HFFc6 (cell line): ENCODE measurements at places on chromosomes 7 and 10.
A peak's percentile ranks its signal among the peaks of the same experiment; 100 is the strongest.

DNA sequence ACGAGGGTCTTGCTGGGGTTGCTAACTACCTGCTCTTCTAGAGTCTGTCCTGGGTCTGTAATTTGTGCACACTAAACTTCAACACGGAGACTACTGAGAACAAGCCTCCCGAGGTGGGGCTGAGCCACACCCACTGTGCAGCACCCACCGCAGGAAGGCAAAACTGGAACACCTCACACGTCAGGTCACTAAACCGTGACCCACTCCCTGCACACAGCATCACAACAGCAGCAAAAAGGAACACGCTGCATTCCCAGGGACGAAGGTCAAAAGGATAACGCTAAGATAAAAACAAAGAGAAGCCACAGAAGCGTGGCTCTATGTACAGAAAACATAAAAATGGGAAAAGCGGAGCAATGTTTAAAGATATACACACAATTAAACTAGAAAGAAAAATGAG is 170.1 kb downstream of the MAD1L1 start:
- no peak for DNase-seq

DNA sequence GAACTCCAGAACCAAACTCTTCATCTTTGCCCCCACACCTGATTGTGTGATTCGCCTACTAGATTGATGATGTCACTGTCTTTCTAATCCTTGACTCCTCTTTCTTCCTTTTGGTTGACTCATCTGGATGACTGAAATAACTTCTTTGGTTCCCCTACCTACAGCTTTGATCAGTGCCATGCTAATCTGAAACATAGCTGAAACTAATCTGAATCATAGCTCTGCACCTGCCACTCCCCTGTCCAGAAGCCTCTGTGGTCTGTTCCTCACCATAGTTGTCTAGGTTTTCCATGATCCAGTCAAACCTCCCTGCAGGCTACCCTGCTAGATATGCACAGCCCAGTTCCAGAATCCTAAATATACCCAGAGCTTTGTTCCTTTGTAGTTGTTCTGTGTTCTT is 51.9 kb downstream of the ZNF365 start:
- DNase-seq, result peak; percentile 33

- DNase-seq, result no peak
Observed at GRCh38 chr10:118729641-118730258, 25.0 kb downstream of the CACUL1 start.

DNA sequence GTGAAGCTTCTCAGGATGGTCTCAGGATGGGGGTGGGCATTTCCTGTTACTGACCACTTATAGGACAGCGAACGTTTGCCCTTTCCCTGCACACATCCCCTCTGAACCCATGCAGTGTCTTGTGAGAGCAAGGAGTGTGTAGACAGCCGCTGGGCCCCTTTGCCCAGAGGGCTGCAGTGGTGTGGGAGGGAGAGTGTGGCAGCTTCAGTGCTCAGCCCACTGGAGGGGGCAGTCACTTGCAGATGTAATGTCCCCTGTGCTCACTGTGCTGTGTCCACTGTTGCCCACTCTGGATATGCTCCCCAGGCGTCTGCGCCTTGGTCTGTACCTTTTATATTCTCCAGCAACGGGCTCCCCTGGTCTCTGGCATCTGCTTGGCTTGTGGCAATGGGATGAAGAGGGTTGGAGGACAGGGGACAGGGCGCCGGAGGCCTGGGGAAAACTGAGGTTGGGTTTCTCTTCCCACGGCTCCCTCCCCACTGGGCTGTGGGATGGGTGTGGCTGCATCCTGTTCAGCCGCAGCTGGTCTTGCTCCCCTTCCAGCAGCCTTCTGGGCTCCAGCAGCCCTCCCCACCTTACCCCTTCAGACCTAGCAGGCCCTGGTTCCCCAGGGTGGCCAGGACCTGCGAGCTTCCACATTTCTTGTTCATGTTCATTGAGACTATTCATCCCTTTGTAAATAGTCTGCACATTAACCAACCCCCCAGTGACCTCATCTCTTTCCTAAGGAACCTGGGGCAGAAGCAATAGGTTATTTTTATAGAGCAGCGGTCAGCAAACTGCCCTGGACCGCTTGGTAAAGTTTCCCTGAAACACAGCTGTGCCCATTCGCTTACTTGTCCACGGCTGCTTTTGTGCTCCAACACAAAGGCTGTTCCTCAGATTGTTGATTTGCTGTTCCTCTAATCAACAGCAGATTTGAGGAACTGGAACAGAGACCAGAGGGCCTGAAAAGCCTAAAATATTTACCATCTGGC is 6.1 kb downstream of the ZNF789 start:
- peak; percentile 24 for DNase-seq

- DNase-seq, result peak; percentile 49
Observed at GRCh38 chr10:118045837-118046394, 825 bp downstream of the RAB11FIP2 start.

DNA sequence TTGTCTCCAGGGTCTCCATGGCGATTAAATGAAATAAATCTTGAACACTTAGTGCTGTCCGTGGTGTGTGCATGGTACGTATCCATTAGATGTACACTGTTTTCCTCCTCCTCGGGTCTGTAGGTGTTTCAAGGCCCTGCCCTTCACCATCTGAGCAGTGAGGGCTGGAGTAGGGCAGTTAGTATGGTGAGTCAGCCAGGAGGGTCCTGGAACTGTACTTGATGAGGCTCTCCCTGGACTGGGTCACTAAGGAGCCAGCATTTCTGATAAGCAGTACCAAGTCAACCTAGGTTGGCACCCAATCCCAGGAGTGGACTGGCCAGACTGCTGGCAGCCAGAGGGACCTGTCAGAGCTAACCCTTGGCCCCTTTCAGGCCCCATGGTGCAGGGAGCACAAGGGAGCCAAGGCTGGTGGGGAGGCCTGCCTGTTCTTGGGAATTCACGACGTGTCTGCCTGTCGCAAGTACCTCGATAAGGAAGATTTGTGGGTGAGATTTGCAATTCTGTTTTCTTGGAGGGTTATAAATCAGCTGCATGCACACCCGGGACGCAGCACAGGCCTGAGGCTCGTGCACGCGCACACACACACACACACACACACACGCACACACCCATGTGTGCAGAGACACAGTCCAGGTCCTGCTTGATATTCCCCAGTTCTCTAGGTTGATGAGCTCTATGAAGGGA is 114.2 kb downstream of the ZMIZ1 start:
- DNase-seq, result no peak

- DNase-seq, result no peak
Observed at GRCh38 chr10:101229266-101230182, at the start of gene LBX1. TSS of gene LBX1 (minus strand) at chr10:101229463. CDS start at chr10:101228815, 648 bp downstream.

- DNase-seq, result peak; percentile 52
Observed at GRCh38 chr10:133335246-133336117, 1.2 kb downstream of the CALY start.

GRCh38 chr7:111364413-111364812 is 197.9 kb downstream of the IMMP2L start:
- DNase-seq, result peak; percentile 62

DNA sequence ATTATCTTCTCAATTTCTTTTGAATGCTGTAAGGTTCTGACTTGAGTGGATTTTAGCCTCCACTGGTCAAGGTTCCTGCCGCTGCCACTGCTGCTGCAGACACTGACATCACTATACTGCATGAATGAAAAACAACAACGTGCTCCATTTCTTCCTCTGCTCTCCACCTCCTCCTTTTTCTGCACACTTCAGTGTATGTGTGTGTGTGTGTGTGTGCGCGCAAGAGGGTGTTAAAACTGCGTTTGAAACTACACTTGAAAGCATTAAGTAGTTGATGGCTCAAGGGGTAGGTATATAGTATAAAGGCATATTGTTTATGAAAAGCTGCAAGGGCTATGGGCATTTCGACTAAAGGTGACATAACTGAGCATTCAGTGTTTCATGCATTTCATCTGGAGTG is 3.5 kb downstream of the GLCCI1 start:
- DNase-seq, result no peak

DNA sequence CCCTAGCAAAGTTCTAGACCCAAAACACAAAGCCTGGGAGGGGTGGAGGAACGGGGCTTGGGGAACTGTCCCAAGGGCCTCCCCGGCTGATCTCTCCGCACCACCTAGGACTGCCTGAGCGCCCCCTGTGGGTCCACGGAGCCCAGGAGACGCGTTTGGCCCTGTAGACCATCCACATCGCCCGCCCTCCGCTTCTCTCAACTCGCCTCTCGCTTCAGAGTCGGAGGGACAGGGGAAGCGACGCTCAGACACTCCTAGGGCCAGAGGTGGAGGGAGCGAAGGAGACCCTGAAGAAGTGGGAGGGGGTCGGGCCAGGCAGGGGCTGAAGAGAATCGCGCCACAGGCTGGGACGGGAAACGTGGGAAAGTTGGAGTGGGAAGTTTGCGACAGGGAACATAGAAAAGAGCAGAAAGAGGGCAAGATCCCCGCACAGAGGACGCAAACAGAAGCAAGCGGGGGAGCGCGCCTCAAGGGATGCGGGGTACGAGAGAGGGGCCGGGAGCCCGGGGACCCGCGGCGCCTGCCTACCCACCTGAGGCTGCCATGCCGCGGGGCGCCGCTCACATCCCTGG is 378 bp downstream of the PIK3AP1 start:
- DNase-seq, result no peak

DNA sequence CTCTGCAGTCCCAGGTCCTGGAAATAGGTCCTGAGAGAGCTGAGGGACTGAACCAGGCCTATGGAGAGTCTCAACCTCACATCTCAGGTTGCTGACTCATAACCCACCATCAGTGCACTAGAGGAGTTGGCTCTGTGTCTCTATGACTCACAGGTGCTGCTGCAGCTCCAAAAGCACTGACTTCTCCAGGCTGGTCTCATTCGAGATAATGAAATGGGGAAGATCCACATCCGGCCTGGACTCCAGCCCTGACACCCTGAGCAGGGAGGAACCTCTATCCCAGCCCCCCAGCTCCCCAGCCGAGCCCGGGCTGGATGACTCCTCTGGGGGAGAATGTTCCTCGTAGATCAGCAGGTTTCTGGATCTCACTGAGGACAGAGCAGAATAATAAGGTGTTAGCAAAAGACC is 35.5 kb upstream of the DGKI start:
- peak; percentile 100 for DNase-seq

- no peak for DNase-seq
Observed at GRCh38 chr10:361203-362081, 226.2 kb downstream of the ZMYND11 start.
